ENCODE measurements at places on chromosomes 13 and 19.
A peak's percentile ranks its signal among the peaks of the same experiment; 100 is the strongest.

DNA sequence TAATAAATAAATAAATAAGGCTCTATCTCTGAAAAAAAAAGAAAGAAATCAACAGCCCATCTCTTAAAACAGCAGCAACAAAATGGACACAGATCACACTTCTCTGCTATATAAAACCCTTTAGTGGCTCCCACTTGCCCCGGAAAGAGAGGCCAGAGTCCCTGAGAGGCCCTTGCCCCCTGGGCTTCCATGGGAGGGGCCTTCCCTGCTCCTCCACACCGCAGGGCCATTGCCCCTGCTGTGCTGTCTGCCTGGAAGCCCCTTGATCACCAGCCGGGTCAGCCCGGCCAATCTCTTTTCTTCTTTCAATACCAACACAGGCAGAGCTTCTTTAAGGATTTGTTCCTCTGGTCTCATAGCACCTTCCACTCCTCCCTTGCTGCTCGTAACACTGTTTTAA, 171.1 kb downstream of the URI1 start:
- DNase-seq: no peak

DNA sequence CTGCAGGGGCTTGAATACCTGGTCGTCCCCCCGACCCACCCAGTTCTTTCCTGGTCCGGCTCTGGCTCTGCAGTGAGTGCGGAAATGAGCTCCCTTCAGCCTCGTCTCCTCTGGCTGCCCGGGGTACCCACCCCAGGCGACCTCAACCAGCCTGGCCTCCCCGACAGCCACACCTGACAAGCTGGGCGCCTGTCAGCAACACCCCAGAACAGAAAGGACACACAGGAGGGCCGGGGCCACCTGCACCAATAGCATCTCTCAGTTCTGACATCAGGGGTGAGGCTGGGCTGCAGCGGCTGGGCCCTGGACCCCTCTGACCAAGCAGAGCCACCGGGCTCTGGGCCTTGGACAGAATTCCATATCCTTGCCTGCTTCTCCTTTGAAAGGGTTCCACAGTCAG, 19.7 kb downstream of the SUGP1 start:
- DNase-seq: no peak

GRCh38 chr19:32767951-32768679, 48.5 kb downstream of the TDRD12 start:
- no peak for DNase-seq

- DNase-seq: peak; percentile 13
These were observed 185.8 kb downstream of the MZT1 start for GRCh38 chr13:72541674-72542073.

- DNase-seq: peak; percentile 59
These were observed 27.2 kb downstream of the COMP start for GRCh38 chr19:18763674-18764590.

DNA sequence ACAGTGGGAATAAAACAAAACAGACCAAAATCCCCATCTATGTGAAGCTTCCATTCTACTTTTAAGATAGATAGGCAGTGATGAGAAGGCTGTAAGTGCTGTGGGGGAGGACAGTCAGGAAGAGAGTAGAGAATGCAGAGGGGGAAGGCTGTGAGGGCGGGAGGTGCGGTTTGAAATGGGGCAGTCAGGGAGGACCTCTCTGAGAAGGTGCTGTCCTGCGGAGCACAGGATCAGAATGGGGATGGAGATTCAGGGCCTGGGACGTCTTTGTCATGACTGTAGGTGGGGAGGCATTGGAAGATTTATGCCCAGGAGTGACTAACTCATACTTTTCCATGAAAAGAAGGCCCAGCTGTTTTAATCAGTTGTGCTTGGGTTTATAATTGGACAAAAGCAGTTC, 3.9 kb upstream of the GPR183 start:
- peak; percentile 34 for DNase-seq

GRCh38 chr13:112053167-112053743, 13.7 kb upstream of the SOX1 start:
- no peak for DNase-seq

DNA sequence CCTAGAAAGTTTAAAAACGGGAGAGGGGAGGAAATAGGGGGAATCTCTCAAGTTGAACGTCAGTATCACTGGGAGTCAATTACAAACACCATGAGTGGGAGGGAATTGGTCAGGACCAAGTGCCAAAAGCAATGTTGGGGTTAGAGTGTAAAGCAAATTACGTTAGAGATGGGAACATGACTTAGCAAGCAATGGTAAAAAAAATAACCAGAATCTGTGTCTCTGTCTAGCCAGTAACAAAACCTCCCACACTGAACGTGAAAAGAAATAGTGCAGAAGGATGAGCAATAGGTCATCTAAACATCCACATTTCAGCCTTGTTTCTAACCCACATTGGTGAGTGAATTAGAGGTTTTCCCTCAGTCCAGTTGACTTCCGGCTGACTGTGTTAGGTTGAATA, 242.2 kb downstream of the COG6 start:
- DNase-seq: no peak

- no peak for DNase-seq
These were observed 549.6 kb upstream of the SLC10A2 start for GRCh38 chr13:103615771-103616170.

DNA sequence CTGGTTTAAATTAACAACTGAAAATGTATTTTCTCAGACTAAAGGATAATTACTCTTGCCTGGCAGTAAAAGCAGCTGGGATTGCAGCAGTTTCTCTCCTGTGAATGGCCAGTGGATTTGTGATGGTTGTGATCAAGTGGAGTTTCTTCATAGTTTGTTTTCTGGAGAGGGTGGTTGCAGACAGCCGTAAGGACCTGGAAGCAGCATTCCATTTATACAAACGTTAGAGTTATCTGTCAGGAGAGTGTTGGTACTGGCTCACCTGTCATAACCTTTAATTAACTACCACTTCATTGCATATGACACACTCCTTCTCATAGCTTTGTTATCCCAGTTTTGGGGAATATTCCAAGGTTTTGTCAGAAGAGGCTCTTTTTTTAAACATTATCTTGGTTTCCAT, 258.4 kb upstream of the SLC10A2 start:
- DNase-seq: peak; percentile 6

- DNase-seq: no peak
These were observed 5.1 kb downstream of the DACH1 start for GRCh38 chr13:71861769-71862458.

DNA sequence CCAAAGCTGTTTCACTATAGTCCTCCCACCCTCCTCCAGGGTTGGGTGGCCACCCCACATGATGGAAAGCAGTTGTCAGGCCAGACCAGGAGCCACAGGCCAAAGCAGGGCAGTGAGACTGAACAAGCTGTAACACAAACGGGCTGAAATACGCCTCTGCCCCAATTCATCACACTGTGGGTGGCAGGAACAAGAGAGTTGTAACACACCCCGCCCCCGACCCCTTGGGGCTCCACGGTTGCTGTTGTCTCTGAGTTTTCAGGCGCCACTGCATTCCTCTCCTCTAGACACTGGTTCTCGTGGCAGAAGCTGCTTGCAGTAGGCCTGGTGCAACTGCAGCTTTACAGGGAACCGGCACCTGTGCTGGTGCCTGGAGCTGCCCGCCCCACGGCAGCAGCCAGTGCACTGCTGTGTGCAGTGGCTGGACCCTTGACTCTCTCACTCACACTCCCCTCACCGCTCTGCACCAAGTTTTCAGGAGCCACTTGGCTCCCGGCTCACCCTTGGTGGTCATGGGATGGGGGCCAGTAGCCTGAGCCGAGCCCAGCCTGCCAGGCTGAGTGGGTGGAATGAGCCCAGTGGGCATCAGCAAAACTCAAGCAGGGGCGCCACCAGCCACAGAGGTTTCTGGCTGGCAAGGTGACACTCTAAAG, 1314.5 kb upstream of the MIR17HG start:
- no peak for DNase-seq

GRCh38 chr13:54317722-54318121, 1289.1 kb downstream of the OLFM4 start:
- DNase-seq: no peak

GRCh38 chr19:5907241-5907640, 2.6 kb downstream of the VMAC start:
- no peak for DNase-seq

GRCh38 chr13:39765801-39766463, 110.5 kb downstream of the COG6 start:
- peak; percentile 62 for DNase-seq

DNA sequence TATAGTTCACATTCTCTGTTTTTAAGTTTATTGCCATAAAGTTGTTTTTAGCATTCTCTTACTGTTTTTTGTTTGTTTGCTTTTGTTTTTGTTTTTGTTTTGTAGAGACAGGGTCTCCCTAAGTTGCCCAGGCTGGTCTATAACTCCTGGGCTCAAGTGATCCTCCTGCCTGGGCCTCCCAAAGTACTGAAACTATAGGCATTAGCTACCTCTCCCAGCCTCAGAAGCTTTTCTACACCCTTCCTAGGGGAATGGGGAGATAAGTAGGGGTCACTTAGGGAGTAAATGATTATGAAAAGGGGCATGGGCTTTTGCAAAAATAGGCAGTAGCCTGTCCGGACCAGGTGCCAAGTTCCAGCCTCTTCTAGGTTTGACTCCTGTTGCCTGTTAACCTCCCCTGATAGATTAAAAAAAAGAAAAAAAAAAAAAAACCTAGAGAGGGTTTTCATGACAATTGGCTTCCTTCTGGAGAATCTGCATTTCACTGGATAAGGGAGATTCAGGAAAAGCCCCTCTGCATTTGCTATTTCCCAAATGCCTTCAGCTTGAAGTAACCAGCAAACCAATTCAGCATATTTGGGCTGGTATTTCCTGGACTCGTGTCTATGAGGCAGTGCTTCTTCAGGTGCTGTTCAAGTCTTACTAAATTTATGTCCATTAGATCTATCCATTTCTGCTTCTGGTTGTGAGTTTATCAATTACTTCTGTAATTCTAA, 216.8 kb downstream of the TM9SF2 start:
- no peak for DNase-seq

- DNase-seq: peak; percentile 26
These were observed 10.2 kb downstream of the PPP1R37 start for GRCh38 chr19:45103156-45103507.

DNA sequence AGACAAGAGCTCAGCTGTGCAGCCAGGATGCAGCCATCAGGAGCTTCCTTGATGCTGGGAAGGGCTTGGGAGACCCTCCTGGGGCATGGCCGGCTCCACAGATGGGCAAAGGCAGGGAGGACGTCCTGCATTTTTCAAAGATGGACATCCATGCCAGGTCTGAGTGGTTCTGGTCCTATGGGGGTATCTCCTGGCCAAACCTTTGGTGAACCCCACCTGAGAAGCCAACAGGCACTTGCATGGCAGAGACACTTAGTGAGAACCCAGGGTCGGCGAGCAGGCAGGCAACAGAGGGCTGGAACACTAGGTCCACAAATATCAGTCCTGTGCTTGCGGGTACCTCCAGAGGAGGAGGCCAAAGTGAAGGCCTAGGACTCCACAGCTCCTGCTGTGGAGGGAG, 70.0 kb downstream of the KCTD15 start:
- DNase-seq: no peak

- DNase-seq: no peak
These were observed 26.3 kb upstream of the SERP2 start for GRCh38 chr13:44347301-44347700.

- DNase-seq: no peak
These were observed 178.0 kb upstream of the MIR17HG start for GRCh38 chr13:91169321-91170050.

DNA sequence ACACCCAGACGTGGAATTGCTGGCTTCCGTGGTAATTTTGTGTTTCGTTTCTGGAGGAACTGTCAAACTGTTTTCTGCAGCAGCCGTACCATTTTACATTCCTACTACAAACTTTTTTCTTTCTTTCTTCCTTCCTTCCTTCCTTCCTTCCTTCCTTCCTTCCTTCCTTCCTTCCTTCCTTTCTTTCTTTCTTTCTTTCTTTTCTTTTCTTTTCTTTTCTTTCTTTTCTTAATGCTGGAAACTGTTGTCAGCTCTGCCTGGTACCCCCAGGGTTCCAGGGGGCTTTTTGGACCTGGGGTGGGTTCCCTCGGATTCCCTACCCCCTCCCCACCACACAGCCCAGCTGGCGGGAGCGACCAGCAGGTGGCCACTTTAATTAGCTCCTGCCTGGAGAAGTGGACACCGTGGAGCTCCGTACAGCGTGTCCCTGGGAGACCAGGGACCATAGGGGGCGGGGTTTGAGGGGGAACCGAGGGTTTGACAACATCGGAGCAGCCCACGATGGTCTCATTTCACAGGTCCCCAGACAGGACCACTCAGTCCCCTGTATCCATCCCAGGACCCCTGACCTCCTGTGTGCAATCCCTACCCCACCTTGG, 24.4 kb downstream of the CELF5 start:
- DNase-seq: no peak

- DNase-seq: no peak
These were observed 822 bp upstream of the RFXAP start for GRCh38 chr13:36817996-36818803.

GRCh38 chr13:46170268-46170667, 11.7 kb downstream of the LCP1 start:
- DNase-seq: no peak

DNA sequence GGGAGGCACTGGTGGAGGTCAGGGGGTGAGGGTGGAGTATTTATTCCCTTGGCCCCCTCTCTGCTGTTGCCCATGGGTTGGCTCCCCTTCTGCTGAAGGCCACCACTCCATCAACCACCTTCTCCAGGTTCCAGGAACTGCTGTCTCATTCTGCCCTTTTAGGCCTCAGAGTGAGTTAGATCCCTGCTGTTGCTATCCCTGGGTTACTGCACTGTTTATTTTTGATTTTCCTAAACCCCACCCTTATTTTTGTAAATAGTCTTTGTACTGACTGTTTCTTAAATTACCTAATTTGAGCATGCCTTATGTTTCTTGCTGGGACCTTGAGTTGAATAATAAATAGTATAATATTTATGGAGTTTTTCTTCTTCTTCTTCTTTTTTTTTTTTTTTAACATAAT, 132.8 kb downstream of the RGCC start:
- no peak for DNase-seq

DNA sequence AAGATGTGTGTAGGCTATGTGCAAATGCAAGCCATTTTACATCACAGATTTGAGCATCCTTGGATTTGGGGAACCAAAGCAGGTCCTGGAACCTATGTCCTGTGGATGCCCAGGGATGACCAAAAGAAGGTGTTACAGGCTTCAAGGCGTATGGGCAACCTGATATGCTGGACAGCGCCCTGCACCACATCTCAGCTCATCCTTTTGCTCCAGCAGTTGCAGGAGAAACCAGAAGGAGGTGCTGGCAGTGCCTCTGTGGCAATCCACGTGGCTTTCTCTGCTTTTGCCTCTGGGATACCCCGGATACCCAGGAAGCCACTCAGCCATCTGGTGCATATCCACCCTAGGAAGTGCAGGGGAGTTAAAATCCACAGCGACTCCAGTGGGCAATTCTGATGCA, 110.3 kb upstream of the VSTM2B start:
- DNase-seq: no peak

- DNase-seq: no peak
These were observed 1.4 kb downstream of the FGF9 start for GRCh38 chr13:21672287-21672680.

DNA sequence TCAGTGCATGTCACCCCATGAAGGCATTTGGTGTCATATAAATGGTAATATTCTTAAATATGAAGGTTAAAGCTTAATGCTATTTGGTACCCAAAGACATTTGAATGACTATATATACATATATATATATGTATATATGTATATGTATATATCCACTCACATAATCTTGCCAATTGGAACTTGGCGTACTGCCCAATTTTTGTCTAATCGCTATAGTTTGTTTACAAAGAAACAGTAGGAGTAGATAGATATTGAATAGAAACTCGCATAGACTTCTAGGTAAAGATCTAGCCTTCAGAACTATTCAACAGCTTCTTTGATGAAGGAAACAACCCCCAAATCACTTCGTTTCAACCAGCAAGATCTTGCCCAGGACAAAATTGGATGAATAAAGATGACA, 24.1 kb downstream of the KLF5 start:
- DNase-seq: no peak
